ENCODE measurements at places on chromosomes 11 and 22.

- no peak for DNase-seq
Observed at GRCh38 chr11:82998697-82999096, 73.0 kb downstream of the RAB30 start.

GRCh38 chr11:122758974-122759373, 79.3 kb upstream of the CRTAM start:
- DNase-seq = no peak

- DNase-seq = no peak
Observed at GRCh38 chr11:127270851-127271250, 270.3 kb upstream of the KIRREL3 start.

DNA sequence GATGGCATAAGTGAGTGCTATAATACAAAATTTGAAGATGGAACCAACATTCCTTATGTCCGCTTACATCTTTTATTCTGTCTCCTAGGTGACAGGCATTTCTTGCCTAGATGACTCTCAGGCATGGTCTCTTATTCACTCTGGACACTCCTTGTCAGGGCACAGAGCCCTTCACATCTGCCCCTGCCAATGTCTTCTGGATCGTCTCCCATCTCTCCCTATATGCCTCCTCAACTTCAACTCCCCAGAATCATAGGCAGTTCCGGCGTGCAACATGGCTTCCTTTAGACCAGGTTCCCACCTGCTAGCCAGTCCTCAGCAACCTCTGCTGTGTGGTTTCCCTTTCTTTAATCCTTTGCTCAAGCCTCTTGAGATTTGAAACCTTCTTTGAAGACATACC, 300.9 kb downstream of the TENM4 start:
- no peak for DNase-seq

DNA sequence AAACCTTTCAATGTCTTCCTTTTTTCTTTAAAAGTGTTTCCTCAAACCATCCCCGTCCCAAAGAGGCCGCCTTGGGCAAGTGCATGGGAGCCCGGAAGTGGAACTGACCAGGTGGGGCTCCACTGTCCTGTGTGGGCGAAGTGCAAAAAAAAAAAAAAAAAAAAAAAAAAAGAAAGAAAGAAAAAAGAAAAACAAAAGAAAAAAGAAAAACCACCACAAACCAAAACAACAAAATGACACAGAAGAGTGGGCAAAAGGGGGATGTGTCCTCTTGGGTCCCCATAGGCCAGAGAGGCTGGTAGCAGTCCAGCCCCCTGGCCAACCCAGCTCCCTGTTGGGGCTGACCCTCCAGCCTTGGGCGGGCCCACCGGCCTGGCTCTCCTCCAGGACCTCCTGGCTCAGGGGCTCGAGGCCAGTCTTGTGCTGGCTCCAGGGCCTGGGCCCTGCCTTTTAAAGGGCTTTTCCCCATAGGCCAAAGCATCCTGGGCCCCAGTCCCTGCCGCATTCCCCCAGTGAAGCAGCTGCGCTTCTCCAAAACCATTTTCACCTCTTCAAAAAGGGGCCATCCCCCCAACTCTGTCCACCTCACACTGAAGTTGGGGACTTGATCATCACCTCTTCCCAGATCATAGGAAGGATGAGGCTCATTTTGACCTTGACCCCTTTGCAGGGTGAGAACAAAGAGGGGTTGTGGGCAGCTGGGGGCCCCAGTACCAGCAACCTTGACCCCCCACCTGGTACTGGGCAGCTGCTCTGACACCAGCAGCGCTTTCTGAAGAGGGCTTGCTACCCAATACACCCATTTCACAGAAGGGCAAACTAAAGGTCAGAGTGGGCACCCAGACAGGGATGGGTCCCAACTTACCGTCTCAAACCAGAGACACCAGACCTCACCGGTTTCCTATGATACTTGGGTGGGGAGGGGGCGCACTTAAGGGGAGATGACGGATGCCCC, 9.4 kb downstream of the CBX6 start:
- DNase-seq = peak; percentile 21

DNA sequence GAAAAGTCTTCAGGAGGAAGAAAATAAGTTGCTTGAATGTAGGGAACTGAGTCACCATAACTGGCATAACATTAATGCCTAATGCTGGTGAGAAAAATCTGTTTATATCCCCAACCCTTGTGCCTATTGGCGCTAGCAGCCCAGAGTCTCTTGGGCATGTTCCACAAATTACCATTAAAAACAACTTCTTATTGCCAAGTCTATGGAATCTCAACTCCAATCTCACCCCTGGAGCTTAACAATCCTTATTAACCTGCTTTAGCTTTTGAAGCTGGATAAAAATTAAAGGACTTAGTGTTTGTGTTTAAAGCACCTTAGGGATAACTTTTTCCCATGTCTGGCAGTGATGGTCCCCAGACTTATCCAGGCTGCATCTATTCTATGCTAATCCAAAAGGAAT, 143.0 kb downstream of the APIP start:
- DNase-seq = no peak

All from MV-4-11 (cell line).